ENCODE measurements at places on chromosomes 6 and 20.

DNA sequence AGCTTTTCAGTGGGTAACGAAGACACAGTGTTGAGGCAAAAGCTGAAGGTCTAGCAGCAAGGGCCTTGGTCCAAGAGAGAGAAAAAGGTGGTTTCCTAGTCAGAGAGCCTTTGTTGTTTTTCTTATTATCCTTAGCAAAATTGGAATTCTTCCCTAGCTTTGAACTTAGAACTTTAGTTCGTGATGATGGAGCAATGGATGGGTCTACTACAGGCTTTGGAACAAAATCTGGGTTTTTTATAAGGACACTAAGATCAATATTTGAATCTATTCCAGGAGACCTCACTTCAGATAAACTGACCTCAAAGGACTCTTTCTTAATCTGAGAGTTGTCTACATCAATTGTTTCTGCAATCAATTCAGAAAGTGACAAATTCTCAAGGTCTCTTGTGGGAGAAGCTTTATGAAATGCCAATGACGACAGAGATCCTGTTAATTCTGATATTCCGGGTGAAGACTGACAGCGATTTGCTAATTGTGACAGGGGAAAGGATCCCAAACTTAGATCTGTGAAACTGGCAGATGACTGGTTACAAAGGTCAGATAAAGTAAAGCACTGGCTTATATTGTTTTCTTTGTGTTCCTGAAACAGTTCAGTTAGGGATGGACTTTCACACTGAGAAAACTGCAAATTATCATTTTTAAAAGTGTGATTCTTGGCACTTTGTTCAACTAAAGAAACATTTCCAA lies 17.7 kb downstream of the HBS1L start:
- no peak for DNase-seq

DNA sequence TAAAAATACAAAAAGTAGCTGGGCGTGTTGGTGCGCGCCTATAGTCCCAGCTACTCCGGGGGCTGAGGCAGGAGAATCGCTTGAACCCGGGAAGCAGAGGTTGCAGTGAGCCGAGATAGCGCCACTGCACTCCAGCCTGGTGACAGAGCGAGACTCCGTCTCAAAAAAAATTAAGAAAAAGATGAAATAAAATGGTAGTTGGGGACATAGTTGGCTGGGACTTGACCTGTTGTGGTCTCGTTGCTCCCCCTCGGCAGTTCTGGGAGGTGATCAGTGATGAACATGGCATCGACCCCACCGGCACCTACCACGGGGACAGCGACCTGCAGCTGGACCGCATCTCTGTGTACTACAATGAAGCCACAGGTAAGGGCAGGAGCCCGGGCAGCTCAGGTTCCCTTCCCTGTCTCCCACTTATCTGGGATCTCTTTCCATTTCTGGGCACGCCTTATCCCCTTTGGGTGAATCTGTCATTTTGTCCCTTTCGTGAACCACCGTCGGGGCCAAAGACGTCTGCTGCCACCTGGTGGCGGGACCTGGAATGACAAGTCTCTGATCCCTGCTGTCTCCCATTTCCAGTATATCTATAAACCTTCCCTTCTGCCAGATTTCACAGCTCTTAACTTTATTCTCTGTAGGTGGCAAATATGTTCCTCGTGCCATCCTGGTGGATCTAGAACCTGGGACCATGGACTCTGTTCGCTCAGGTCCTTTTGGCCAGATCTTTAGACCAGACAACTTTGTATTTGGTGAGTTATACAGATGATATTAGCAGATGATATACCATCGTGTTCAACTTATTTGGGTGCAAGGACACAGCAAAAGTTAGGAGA lies 2.3 kb downstream of the TUBB start:
- no peak for DNase-seq

GRCh38 chr6:75691012-75691411 lies 58.0 kb upstream of the MYO6 start:
- DNase-seq: no peak

DNA sequence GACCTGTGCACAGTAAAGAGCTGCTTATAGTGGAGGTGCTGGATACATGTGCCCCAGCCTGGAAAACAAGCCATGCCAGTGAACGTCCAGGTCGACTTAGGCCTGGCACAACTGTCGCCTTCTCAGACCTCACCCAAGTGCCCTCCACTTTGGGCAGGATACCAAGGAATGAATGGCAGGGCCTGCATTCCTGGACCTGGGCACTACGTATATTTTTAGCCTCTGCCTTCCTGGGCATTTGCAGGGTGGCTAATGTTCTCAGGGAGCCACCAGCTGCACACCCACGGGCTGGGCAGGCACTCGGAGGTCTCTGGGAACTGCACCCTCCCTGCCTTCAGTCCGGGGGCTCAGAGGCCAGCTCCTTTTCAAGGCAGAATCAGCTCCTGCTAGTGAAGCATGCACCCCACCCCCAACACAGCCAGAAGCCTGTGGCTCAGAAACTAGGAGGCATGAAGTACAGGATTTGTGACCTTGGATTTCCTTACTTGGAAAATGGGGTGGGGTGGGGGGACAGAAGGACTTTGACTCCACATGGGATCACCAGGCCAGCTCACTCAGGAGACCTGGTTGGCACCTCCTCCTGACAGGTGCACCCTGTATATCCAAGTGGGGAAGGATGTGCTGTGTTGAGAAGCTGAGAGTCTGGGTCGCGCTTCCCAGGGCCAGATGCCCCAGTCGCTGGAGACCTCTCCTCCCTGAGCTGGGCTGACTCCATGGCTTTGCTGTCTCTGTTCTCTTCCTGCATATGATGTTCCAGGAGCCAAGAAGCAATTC lies 2.5 kb upstream of the LSM14B start:
- DNase-seq: no peak

DNA sequence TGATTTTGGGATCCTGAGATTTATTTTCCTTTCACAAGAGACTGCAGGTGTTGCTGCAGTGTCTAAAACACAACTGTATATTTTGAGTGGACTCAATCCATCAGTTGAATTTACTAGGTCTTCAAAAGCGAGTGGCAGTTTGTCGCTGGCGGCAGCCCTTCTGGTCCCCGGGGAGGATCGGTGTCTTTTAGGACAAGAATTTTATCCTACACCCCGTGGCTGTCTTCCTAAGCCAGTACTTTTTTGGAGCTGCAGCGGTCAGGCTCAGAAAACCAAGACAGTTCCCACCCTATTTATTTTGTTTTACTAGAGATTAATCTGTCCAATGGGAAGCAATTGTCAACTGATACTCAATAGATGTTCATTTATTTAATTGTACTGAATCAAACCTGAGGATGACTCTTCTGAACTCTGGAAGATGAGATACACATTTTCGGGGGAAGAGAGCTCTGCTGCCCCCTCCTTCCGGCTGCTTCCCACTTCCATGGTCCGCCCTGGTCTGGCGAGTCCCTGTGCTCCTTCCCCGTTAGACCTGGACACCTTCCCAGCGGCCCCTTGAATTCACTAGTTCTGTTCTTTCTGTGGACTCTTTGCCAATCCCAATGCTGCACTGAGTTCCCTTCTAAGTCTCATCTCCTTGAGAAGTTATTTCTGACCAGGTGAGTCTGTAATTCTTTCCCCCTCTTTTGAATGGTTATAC lies 90.6 kb downstream of the ERMARD start:
- DNase-seq: no peak

GRCh38 chr20:1782181-1782580 lies 113.0 kb upstream of the SIRPA start:
- no peak for DNase-seq

GRCh38 chr6:84422380-84422968 lies 195.0 kb upstream of the CEP162 start:
- no peak for DNase-seq

- DNase-seq: no peak
Measured at GRCh38 chr6:149095842-149096241, 221.7 kb upstream of the TAB2 start.

DNA sequence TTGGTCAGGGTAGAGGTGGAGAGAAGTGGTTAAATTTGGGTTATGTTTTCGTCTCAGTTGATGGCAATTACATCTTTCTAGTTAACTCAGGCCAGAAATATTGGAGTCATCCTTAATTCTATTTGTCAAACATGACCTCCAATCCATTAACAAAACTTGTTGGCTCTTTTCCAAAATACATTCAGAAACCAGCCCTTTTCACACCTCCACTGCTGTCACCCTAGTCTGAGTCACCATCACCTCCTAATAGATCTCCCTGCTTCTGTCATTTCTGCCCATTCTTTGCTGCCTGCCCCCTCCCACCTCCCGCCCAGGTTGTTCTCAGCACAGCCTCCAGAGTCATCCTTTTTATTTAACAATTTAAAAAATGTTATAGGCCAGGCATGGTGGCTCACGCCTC lies 3.0 kb upstream of the ABCF1 start:
- DNase-seq: no peak

DNA sequence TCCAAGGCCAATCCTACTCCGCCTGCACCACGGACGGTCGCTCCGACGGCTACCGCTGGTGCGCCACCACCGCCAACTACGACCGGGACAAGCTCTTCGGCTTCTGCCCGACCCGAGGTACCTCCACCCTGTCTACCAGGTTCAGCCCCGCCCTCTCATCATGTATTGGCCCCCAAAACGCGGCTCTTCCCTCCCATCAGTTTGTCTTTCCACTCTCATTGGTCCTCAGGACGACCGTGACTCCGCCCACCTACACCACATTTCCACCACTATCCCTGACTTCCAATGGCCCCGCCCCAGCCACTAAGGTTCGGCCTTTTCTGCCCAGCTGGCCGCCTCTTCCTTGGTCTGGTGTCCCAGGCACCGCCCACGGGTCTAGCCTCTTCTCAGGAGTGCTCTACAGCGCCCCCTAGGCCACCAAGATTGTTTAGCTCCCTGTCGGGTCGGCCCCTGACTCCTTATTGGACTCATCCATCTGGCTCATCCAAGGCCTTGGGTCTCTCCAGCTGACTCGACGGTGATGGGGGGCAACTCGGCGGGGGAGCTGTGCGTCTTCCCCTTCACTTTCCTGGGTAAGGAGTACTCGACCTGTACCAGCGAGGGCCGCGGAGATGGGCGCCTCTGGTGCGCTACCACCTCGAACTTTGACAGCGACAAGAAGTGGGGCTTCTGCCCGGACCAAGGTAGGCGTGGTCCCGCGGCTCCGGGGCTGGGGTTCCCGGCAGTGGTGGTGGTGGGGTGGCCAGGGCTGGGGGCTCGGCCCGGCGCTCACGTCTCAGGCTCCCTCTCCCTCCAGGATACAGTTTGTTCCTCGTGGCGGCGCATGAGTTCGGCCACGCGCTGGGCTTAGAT lies 3.1 kb downstream of the MMP9 start:
- DNase-seq: no peak

GRCh38 chr20:5548902-5549599 lies 201.2 kb upstream of the SHLD1 start:
- no peak for DNase-seq

DNA sequence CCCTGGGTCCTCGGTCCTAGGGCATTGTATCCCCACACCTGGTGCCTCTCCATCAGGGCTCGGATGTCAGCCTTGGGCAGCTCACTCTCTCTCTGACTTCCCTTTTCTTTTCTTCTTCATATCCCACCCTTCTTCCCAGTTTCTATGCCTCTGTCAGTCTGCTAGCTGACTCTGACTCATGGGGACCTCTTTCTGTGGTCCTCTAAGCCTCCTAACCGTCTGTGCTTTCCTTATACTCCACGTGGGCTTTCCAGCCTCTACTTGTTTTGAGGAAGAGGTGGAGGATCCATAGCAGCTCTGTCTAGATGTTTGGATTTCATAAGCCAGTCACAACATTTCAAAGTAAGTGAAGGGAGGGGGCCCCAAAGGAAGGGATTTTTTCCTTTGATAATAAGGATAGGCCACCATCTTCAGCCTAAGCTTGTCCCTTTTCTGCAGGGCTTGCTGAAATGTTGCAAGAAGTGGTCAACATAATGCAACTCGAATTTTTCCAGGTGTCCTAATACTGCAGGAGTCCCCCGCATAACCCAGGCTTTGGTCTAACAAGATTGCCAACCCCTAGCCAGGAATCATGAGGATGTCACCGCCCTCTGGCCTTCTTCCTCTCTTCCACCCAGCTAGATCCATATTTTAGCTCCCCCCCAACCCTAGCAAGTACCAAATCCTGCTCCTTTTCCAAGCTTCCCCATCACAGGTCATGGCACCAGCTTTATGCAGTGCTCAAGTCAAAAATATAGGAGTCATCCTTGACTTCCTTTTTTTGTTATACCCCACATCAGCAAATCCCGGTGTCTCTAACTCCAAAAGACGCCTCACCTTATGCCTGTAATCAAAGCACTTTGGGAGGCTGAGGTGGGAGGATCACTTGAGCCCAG lies 8.7 kb upstream of the PLTP start:
- no peak for DNase-seq

DNA sequence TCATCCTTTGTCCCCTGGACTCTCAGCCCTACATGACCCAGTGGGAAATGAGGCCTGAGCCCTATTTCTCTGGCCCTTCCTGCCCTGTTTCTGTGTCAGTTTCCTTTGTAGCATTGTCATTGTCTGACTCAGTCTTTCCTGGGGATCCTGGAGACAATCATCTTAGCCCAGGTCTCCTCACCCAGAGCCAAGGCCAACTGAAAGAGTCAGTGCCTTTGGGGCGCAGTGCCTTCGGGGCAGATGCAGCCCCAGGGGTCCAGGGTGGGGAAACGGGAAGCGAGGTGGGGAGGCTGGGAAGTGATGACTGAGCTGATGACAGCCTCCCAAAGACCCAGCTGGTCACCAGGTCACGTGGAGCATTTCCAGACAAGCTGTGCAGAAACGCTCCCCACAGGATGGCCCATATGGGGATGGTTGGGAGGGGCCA lies 93.3 kb upstream of the SULF2 start:
- DNase-seq: no peak

DNA sequence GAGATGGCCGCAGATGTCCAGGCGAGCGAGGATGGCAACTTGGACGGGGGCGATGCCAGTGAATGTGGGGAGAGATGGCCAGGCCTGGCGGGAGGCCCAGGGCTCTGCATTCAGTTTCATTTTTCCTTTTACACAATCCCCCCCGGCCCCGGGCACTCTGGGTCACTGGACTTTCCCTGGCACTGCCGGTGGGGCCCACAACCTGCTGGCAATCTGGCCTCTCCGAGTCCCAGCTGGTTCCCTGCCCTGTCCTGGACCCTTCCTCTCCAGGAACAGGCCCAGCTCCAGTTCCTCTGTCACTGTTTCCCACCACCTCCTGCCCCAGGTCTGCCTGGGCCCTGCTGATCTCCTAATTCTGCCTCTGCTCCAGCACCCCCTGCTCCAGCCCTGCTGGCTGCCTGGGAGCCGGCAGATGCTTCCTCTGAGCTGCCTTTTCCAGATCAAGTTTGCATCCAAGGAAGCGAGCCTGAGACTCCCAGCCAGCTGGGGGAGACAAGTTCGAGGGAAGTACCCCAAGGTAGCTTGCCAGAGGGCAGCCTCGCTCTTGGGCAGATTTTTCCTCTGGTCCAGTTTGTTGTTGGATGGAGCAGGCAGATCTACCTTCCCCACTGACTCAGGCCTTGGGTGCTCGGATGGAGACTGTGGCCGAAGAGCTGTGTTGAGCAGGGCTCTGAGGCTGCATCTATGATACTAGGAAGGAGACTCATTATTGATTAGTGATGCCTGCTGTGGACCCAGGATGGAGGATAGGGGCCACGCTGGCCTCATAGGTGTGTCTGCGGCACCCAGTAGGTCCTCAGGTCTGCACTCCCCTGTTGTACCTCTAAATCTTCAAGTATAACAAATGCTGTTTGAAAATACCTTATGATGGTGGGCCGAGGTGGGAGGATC lies 83.2 kb downstream of the CEBPB start:
- no peak for DNase-seq

Data from GM12878 (cell line).